Ecto neural progenitor cell (in vitro differentiated cells): ENCODE measurements at places on chromosomes 16 and 17.

GRCh38 chr17:67606896-67607604, 110.7 kb upstream of the NOL11 start:
- no peak for DNase-seq

DNA sequence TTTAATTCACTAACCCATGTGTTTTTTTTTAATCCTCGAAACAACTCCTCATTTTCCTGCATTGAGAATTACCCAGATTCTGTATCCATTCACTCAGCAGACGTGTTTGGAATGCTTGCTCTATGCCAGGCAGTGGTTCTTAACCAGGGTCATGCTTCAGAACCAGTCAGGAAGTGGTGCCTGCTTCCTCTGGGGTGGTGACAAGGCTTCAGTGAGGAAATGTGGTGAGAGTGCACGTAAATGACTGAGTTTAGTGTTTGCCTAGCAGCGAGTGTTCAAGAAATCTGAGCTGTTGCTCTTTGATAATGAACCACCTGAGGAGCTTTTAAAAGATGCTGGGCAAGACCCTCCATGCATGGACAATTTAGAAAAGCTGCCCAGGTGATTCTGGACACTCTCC, 9.9 kb downstream of the ZFP90 start:
- no peak for DNase-seq

DNA sequence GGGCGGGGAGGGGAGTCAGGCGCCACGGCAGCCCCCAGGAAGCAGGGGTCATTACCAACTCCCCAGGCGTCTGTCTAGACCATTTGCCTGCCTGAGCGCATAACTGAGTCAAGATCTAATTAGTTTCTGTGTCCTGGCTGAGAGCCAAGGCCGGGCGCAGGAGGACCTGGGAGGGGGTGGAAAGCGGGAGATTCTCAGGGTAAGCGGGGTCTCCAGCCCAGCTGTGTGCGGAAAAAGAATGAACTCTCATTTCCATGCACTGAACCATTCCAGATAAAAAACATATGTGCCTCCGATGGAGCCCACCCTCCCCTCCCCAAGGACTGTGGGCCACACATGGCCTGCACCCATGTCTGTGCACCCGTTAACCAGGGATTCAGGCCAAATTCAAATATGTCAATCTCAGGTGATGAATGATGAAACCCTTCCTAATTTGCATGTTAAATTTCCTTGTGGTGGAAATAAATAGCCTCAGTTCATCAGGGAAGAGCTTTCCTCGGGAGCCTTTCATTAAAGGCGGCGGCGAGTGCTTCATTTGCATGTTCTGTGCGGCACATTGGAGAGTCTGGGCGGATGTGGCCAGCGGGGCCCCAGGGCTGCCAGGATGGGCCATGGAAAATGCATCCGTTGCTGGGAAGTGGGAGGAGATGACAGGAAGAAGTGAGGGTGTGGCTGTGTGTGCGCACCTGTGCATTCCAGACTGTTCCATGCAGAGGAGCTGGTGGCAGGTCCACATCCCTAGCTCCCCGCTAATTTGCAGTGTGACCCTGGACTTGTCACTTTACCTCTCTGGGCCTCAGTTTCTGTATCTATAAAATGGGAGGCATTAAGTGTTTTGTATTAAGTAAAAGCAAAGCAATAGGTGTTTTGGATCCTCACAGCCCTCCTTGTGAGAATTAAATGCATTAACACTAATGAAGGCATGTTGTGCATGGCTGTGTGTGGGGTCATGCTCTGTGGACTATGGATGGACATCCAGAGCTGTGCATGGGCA, 151.1 kb downstream of the SDK2 start:
- no peak for DNase-seq

- no peak for DNase-seq
Measured at GRCh38 chr17:14779241-14779640, 478.4 kb downstream of the HS3ST3B1 start.

DNA sequence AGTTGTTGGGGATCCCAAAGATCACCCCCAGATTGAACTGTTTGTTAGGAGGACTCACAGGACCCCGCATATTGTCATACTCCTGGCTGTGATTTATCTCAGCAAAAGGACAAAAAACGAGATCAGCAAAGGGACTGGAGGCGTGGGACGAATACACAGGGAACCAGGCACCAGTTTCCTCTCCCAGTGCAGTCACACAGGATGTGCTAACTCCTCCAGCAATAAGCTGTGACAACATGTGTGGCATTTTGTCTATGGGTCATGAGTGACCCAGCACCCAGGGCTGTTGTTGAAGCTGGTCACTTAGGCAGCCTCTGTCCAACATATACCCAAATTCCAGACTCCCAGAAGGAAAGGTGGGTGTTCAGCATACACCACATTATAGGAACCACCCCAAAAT, 60.9 kb downstream of the CPPED1 start:
- no peak for DNase-seq
